ENCODE measurements at places on chromosomes 5 and 9.

GRCh38 chr9:3018071-3018470, 174.2 kb upstream of the PUM3 start:
- DNase-seq = no peak

DNA sequence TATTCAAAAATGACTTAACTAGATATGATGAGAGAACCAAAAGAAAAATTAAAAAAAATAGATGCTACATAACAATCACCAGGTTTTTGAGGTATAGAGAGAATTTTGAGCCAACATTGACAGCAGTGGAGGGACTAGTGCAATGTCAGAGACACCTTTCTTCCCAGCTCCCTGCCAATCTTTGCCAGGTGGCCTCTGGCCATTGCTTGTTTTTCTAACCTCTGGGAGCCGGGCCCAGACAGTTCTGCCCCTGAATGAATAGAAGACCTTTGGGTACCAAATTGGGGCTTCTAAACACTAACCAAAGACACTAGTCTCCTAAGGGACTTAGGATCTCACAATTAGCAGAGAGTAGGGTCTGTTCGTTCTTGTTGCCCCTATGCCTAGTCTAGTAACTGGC, 33.4 kb downstream of the FOXD1 start:
- no peak for DNase-seq

DNA sequence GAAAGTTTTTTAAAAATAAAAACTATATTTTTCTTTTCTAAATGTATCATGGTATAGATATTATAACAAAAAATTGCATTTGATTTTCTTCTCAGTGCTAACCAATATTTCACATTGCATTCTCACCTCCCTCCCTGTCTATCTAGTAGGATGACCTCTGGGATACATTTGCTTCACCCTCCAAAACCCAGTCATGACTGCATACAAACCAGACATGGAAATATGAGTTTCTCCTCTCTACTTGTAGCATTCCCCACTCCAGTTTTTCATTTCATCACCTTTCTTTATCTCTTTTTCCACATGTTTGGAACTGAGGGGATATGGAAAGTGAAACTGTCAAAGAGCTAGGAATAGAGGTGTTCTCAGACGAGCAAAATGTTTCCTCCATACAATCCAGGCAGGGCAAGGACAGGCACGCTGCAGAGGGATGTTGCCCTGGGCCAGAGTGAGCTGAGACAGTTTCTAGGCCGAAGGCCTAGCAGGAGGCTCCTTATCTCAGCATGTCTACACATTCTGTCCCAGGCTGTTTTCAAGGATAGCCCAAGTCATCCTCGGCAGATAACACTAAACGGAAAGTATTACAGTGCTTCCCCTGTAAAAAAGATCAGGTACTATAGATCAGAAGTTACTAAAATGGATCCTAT, 46.7 kb downstream of the MEF2C start:
- no peak for DNase-seq

- no peak for DNase-seq
Measured at GRCh38 chr9:125889476-125890419, 142.6 kb downstream of the PBX3 start.

DNA sequence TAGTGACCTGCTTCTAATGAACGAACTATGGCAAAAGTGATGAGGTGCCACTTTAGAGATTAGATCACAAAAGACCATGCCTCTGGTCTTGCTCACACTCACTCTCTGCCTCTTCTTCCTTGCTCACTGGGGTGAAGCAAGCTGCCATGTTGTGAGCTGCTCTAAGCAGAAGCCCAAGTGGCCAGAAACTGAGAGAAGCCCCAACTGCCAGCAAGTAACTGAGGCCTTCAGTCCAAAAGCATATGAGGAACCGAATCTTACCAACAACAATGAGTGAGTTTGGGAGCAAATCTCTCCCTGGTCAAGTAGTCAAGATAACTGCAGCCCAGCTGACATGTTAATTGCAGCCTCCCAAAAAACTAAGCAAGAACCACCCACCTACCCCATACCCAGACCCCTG, 126.0 kb upstream of the ACO1 start:
- DNase-seq = no peak

- DNase-seq = no peak
Measured at GRCh38 chr5:153823036-153823435, 215.7 kb downstream of the FAM114A2 start.

DNA sequence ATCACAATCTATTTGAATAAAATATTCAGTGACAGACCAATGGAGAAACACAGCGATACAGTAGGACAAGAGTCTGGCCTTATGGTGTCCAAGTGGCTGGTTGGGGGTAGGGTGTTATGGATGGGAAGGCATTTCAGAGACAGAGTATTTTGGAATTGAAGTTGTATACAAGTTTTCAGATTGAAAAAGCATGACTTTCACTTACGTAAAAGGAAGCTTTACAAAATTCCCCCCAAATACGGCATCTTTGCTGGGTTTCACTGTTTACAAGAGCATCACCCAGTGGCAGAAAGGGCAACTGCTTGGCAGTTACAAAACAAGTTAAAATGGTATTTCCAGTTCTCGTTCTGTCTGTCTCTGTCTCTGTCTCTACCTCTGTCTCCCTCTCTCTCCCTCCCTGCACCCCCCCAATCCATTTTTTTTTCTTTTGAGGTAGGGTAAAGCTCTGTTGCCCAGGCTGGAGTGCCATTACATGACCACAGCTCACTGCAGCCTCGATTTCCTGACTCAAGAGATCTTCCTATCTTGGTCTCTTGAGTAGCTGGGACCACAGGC, 86.2 kb downstream of the PTPN3 start:
- no peak for DNase-seq

Measured in cortex of kidney (tissue), 1 donor.